ENCODE measurements at places on chromosomes 5 and 9. TPM values are rescaled to one million over a fixed set of nuclear protein-coding genes. Genes with fewer than 3 reads are reported as not detected.

The FOXD4L6 gene
- total RNA-seq, result not detected

The IL13 gene
- not detected for total RNA-seq

DNA sequence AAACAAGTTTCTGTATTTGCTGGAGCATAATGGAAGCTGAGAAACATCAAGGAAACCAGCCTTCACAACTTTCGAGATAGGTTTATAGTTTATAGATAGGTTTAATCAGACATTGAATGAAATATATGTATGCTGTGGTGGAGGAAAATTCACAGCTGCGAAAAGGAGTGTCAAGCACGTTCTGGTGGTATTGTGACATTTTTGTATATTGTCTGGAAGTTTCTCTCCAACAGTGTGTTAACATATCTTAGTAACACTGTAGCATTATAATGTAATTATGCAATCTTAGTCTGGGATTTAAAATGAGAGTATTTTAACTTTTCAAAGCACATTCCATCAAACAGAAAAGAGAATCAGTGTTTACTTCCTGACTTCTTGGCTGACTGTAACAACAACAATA, 50.0 kb downstream of the FCHO2 start:
- H3K27me3 ChIP-seq, result no peaks in the 10 kb centered on the region
- H3K27ac ChIP-seq, result no peak overlapping the region
- H3K4me3 ChIP-seq, result no peak overlapping the region
- no peaks in the 10 kb centered on the region for H3K36me3 ChIP-seq
- no peaks in the 10 kb centered on the region for H3K4me1 ChIP-seq

DNA sequence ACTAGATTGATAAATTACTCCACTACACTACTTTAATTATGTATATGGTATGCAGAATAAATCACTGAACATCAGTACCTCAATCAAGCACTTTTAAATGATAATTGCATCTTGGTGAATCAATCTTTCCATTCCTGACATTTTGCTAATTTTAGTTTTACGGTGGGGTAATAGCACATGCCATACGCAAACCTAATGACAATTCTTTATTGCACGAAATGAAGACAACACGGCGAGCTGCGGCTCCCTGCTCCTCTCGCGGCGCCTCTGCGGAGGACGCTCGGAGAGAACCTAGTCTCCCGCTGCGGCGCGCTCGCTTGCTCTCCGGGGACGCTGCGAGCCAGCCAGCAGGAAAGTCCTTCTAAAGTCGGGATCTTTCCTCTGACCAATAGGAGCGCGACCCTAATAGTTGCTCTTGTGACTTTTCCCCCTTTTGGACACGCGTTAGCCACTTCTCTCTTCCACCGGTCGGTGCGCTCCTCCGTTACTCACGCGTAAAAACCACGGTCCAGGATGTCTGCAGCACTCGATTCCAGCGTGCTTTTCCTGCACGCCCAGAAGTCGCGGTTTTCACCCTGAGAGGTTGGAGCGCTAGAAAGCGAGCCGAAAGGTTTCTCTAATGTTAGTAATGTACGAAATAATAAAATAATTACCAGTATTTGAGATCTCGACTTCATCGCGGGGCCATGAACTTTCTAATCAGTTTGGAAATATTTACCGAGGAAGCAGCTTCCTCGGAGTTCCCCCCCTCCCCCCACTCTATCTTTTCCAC, 1.0 kb upstream of the MEF2C start:
- H3K36me3 ChIP-seq, result no peaks in the 10 kb centered on the region
- H3K4me1 ChIP-seq, result no peaks in the 10 kb centered on the region

- H3K27me3 ChIP-seq, result no peaks in the 10 kb centered on the region
- no peaks in the 10 kb centered on the region for H3K4me1 ChIP-seq
- H3K36me3 ChIP-seq, result no peaks in the 10 kb centered on the region
- DNase-seq, result peak; percentile 44
- no peak overlapping the region for H3K27ac ChIP-seq
Observed at GRCh38 chr9:114115654-114116125, 16.6 kb upstream of the KIF12 start.

- peak; percentile 64 for DNase-seq
- peaks cover 25% of the 10 kb centered on the region for H3K4me1 ChIP-seq
- H3K4me3 ChIP-seq, result peak within 1 kb of the TSS; percentile 62
- H3K36me3 ChIP-seq, result no peaks in the 10 kb centered on the region
- H3K27ac ChIP-seq, result peak within 1 kb of the TSS; percentile 60
Observed at GRCh38 chr9:14909961-14910805, at the start of gene FREM1. FREM1 (minus strand) TSS chr9:14910428; CDS start chr9:14868977, 41,451 bp downstream.

DNA sequence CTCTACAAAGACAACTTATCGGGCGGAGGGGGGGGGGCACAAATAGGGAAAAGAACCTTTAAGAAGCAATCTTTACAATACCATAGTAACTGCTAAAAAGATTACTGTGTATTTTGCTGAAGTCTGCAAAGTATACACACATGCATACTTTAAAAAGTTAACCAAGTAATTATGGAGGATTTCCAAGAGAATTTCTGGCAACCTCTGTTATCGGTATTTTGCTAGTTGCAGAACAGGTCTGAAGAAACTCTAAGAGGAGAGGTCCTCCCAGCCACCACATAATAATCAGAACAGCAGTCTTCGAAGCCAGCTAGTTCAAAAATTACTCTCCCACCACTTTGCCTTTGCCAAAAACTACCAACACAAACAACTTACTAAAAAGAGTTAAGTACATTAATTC, 56.1 kb downstream of the UBAP2 start:
- H3K27ac ChIP-seq, result no peak overlapping the region
- no peak overlapping the region for H3K4me3 ChIP-seq
- H3K36me3 ChIP-seq, result peaks cover 8% of the 10 kb centered on the region

DNA sequence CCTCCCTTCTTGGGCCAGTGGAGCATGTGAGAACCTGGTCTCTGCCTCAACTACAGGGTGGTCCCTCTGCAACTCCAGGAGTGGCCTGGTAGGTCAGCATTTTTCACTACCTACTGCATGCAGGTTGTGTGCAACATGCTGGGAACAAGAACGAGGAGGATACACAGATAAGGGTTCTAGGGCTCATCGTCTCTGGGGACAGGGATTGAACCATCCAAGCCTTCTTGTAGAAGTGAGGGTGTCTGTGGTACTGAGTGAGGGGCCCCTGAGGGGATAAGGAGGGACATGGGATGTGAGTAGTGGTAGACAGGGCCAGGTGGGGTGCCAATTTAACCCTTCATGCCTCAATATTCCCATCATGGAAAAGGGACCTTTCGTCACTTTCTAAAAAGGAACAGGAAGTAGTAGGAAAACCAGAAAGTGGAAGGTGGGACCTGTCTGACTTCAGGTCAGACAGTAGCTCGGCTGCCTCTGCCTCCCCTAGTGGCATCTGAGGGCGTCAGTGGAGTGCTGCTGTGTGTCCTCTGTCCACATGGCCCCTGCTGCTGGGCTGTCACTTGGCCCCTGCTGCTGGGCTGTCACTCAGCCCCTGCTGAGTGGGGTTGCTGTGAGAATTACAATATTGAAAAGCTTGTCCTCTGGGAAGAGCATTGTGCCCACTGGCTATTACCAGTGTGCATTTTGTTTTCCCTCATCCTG, 48.6 kb upstream of the RNU6ATAC start:
- H3K4me1 ChIP-seq, result peaks cover 18% of the 10 kb centered on the region
- H3K27ac ChIP-seq, result no peak overlapping the region
- DNase-seq, result peak; percentile 31

DNA sequence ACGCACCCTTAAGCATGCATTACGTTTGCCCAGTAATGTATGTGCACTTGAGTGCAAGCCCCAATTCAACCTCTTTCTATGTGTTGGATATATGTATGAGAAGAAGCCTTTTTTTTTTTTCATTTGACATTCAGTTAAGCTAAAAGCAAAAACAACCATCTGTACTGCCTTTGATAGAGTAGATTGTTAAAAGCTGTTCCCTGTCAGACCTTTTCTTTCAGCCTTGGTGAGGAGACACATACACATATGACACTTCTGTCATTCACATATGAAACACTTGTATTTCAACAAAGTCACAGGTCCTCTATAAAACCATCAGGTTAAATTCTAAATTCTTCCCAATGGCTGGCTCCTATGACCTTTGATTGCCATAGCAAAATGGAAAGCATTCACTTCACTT, 40.2 kb upstream of the STARD4 start:
- no peak for DNase-seq
- H3K4me3 ChIP-seq, result no peak overlapping the region
- no peak overlapping the region for H3K27ac ChIP-seq
- no peaks in the 10 kb centered on the region for H3K36me3 ChIP-seq

- no peak overlapping the region for H3K27ac ChIP-seq
- no peak overlapping the region for H3K4me3 ChIP-seq
- H3K36me3 ChIP-seq, result no peaks in the 10 kb centered on the region
- no peaks in the 10 kb centered on the region for H3K27me3 ChIP-seq
- DNase-seq, result no peak
- no peaks in the 10 kb centered on the region for H3K4me1 ChIP-seq
Observed at GRCh38 chr5:83559118-83559785, 87.7 kb downstream of the VCAN start.

DNA sequence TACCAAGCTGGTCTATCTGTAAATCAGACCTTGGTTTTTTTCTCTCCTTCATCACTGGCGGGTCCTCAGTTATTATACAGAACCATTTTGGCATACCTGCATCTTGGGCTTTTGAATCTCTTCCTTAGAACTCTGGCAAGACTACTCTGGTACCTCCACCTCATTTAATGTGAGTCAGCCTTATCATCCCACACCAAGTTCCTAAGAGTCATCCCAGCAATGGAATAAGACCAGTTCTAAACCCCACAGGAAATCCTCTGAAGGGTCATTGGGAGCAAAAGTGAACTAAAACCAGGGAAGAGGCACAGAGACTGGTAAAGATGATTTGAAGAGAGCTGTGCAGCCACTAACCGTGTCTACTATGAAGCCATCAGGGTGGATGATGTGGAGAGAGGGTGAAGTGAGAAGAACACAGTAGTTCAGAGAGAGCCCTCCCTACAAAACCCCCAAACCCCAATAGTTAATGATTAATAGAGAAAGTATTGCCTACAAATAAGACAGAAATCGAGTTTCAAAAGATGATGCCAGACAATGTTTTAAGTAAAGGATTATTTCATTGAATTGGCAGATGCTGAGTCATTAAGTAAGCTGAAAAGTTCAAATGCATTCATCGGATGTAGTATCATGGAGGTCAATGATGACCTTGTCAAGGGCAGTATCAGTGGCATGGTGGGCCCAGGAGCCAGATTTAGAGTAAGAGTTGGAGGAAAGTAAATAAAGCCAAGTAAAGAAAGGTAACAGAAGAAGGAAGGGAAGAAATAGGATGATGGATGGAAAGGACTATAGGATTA, 85.4 kb downstream of the PCSK1 start:
- H3K4me1 ChIP-seq, result no peaks in the 10 kb centered on the region
- H3K27ac ChIP-seq, result no peak overlapping the region
- DNase-seq, result no peak
- H3K36me3 ChIP-seq, result no peaks in the 10 kb centered on the region
- H3K4me3 ChIP-seq, result no peak overlapping the region

DNA sequence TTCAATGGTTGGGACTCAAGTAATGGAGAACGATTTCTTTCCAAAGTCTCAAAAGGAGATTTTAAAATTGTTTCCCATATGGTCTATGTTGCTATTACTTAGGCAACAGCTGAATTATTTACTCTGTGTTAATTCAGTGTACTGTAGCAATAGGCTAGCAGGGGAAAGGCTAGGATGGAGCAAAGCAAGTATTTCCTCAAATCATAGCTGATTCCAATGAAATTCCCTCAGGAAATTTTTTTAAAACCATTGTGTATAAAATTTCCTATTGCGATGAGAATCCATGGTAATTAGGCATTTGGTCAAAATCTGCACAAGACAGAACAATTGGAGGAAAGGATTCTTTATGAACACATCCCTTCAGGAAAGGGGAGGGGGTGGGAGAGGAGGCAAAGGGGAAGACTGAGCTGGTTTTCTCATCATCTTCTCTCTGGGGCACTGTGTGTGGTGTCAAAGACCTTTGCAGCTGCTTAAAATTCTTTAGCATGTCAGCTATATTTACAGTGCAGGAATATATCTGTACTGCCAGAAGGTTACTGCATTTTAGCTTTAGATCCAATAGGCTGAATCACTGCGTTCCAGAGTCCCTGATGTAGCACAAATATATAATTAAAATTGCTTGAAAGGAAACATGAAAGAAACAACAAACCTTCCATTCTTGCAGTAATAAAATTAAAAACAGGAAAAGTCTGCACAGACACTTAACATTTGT, 95.3 kb downstream of the ZNF608 start:
- peak overlapping the region; percentile 72 for H3K27ac ChIP-seq
- H3K4me3 ChIP-seq, result peak overlapping the region; percentile 38
- peaks cover 57% of the 10 kb centered on the region for H3K4me1 ChIP-seq
- DNase-seq, result peak; percentile 92

GRCh38 chr5:177256296-177256695, 47.2 kb downstream of the RAB24 start:
- no peak for DNase-seq
- no peaks in the 10 kb centered on the region for H3K27me3 ChIP-seq
- no peaks in the 10 kb centered on the region for H3K4me1 ChIP-seq
- peaks cover 17% of the 10 kb centered on the region for H3K36me3 ChIP-seq
- no peak overlapping the region for H3K4me3 ChIP-seq
- H3K27ac ChIP-seq, result no peak overlapping the region
